RWPE2 (cell line): ENCODE measurements at places on chromosomes 1 and 21.

DNA sequence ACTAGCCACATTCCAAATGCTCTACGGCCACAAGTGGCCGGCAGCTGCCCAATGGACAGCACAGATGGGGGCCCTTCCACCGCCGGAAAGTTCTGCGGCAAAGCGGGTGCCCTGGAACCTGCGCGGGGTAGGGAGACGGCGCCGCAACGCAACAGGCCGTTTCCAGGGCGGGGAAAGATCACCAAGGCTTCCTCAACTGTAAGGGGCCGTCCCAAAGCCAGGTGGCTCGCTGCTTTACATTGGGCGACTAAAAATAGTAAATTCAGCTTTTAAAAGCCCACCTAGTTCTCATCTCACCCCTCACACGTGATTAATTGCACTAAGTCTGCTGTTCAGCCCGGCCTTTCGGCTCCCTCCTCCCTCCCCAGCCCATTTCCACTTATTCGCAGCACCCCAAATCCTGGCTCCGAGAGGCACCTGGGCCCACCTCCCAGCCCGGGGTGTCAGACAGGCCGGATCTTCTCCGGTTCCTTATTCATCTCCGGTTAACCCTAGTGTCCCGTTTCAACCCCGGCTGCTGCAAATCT is 643 bp downstream of the CFAP298 start:
- DNase-seq = no peak
- peak overlapping the region; percentile 87 for H3K27ac ChIP-seq
- peaks cover 6% of the 10 kb centered on the region for H3K4me1 ChIP-seq
- H3K36me3 ChIP-seq = peaks cover 35% of the 10 kb centered on the region
- H3K4me3 ChIP-seq = peak overlapping the region; percentile 94
- H3K27me3 ChIP-seq = no peaks in the 10 kb centered on the region

DNA sequence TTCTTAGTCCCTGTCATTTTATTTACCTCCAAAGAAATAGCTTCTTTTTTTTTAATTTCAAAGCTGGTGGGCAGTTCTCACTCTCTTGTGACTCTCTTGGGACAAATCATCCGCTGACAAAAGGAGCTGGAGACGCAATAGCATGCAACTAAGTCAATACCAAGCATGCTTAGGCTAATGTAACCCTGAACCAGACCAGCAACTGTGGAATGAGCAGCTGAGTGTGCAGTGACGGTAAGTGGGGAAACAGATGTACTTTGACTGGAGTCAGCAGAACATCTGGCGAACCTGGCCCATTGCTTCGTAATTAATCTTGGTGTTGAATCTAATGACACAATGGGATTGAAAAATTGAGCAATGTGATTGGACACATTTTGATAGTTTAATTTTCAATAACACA is 280.7 kb upstream of the PLXNA2 start:
- H3K27ac ChIP-seq = no peak overlapping the region
- H3K4me1 ChIP-seq = no peaks in the 10 kb centered on the region
- H3K4me3 ChIP-seq = no peak overlapping the region
- no peaks in the 10 kb centered on the region for H3K27me3 ChIP-seq
- no peaks in the 10 kb centered on the region for H3K36me3 ChIP-seq
- DNase-seq = no peak

DNA sequence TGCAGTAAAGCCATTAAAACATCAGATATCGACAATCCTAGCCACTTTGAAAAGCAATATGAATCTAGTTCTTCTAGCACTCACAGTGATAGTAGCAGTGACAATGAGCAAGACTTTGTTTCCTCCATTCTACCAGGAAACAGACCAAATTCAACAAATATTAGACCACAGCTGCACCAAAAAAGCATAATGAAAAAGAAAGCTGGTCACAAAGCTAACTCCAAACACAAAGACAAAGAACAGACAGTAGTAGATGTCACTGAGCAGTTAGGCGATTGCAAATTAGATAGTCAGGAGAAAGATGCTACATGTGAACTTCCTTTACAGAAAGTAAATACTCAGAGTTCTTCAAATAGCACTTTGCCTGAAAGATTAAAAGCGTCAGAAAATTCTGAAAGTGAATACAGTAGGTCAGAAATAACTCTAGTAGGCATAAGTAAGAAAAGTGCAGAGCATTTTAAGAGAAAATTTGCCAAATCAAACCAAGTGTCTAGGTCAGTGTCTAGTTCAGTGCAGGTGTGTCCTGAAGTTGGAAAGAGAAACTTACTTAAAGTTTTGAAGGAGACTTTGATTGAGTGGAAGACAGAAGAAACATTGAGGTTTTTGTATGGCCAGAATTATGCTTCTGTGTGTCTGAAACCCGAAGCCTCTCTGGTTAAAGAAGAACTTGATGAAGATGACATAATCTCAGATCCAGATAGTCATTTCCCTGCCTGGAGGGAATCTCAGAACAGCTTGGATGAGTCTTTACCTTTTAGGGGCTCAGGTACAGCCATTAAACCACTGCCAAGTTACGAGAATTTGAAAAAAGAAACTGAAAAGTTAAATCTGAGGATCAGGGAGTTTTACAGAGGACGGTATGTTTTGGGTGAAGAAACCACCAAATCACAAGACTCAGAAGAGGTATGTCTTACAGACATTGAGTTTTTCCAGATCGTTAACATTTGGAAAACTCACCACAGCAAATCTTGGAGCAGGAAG is 24.9 kb downstream of the RPAP2 start:
- H3K4me1 ChIP-seq = no peaks in the 10 kb centered on the region
- H3K27me3 ChIP-seq = no peaks in the 10 kb centered on the region
- no peak overlapping the region for H3K27ac ChIP-seq
- no peak overlapping the region for H3K4me3 ChIP-seq
- no peak for DNase-seq

DNA sequence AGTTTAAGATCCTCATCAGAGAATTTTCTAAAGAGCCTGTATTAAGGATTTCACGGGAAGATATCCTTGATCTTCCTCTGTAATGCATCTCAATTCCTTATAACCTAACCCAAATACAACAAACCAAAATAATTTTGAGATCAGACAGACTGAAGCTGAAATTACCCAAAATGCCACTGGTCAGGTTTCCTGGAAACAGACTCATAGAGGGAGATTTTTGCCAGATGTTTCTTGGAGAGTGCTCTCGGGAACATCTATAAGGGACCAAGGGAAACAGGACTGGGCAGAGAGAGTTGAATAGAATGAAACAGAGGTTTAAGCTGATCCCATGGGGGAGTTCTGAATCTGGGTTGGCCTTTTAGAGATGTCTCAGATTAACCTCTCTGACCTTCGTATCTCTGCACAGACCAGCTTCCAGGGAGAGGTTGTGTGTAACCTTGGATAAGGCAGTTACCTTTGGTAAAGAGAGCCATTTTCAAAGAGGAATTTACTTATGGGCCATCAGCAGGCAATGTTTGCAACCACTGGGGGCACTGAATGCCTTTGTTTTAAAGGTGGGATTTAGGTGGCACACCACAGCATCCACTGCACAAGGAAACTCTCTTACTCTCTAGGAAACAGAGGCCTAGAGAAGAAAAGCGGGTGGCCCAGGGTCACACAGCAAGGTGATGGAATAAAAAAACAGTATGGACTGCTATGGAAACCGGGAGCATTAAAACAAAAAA is 130.8 kb upstream of the SGIP1 start:
- H3K27me3 ChIP-seq = no peaks in the 10 kb centered on the region
- no peaks in the 10 kb centered on the region for H3K4me1 ChIP-seq
- no peak for DNase-seq

DNA sequence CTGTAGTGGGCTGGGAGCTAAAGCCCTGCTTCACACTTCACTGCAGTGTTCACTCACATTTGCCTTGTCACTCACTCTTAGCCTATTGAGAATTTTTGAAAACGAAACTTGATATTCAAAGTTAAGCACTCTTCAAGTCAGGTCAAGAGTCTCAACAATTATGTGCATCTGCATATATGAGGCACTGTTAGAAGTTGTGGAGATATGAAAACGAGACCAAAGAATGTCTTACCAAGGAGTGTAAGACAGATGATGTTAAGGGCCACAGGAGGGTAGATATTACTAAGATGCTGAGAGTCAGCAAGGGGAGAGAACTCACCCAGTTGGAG is 64.7 kb upstream of the GJA8 start:
- no peak for DNase-seq
- H3K36me3 ChIP-seq = no peaks in the 10 kb centered on the region
- no peak overlapping the region for H3K4me3 ChIP-seq
- no peaks in the 10 kb centered on the region for H3K27me3 ChIP-seq
- no peak overlapping the region for H3K27ac ChIP-seq
- H3K4me1 ChIP-seq = peaks cover 9% of the 10 kb centered on the region

GRCh38 chr1:12021616-12022015 is 2.3 kb downstream of the MIIP start:
- H3K27me3 ChIP-seq = no peaks in the 10 kb centered on the region
- H3K4me3 ChIP-seq = no peak overlapping the region
- no peak overlapping the region for H3K27ac ChIP-seq
- DNase-seq = no peak

DNA sequence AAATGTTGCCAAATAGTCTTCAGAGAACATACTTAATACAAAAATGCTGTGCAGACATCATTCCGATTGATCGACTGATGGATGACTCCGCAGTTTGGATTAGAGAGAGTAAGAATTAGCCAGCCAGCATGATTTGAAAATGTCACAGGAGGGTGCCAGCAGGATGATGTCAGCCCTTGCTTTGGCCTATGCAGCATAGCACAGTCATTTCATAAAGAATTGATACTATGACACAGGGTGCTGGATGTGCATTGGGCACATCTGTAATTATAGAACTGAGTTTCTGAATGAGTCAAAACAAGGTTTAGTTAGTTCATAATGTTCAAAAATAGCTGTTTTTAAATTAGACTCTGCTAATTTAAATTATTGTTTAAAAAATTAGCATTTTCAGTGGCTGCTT is 21.6 kb upstream of the TRAF5 start:
- no peaks in the 10 kb centered on the region for H3K4me1 ChIP-seq
- no peaks in the 10 kb centered on the region for H3K27me3 ChIP-seq
- H3K4me3 ChIP-seq = no peak overlapping the region
- H3K36me3 ChIP-seq = peaks cover 11% of the 10 kb centered on the region; the same call in 1 of the 2 replicates

- no peak overlapping the region for H3K4me3 ChIP-seq
- no peak for DNase-seq
- no peak overlapping the region for H3K27ac ChIP-seq
- no peaks in the 10 kb centered on the region for H3K27me3 ChIP-seq
- H3K4me1 ChIP-seq = no peaks in the 10 kb centered on the region
Observed at GRCh38 chr1:184376369-184376768, 10.5 kb upstream of the C1orf21 start.
